ENCODE measurements at places on chromosomes 4 and X.
A peak's percentile ranks its signal among the peaks of the same experiment; 100 is the strongest.

GRCh38 chrX:16185725-16186136 lies 18.4 kb downstream of the MAGEB17 start:
- DNase-seq: no peak

DNA sequence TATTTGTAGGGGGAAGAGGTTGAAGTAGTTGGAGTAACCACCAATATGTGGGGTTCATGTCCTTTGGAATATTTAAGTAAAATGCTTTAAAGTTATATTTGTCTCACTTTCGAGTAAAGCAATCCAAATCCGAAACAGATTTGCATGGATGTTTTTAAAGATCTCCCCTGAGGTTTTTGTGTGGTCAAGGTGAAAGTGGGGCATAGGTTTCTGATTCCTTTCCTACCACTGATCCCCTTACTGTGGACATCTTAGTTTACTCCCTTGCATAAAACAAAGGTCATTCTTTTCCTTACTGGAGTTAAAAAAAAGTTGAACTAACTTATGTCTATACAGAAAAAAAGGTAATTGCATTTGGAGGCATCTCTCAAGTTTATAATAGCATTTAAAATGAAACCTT lies 71.9 kb upstream of the PHOX2B start:
- no peak for DNase-seq

DNA sequence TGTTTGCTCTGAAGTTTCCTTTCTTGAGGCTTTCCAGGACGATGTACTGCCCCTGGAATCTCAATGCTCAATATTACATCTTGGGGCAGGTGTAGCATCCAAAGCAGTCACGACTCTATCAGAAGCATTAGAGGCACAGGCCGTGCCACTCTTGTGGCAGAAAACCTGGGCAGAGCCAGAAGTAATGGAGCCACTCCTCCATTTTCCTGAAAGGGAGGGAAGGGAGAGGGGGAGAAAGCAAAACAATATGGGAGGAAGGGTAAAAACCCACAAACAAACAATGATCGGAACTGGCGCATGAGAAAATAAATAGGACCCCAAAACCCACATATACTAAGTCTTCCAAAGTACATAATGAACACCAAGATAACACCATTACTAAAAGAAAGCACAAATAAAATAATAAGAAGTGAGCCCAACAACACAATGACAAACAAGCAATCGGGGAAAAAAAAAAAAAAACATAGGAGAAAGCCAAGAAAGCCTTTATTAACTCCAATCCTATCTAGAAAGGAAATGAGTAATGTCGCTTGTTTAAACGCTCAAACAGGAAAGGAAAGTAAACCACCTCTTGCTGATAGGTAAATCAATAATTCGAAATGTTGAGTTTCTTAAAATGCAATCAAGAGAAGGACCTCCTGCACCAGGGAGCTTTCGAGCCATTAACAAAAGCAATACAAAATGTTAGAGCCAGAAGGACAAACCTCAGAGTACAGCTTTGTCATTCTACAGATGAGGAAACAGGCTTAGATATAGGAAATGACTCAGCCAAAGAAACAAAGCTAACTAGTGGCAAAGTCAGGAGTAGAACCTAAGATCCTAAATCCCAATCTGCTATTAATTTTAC lies 117.4 kb downstream of the ATRX start:
- DNase-seq: no peak

GRCh38 chrX:153407736-153408135 lies 3.5 kb upstream of the ZFP92 start:
- no peak for DNase-seq

GRCh38 chr4:537436-538264 lies 38.4 kb downstream of the TMEM271 start:
- DNase-seq: no peak

GRCh38 chrX:149461746-149462145 lies 43.4 kb downstream of the IDS start:
- DNase-seq: no peak

DNA sequence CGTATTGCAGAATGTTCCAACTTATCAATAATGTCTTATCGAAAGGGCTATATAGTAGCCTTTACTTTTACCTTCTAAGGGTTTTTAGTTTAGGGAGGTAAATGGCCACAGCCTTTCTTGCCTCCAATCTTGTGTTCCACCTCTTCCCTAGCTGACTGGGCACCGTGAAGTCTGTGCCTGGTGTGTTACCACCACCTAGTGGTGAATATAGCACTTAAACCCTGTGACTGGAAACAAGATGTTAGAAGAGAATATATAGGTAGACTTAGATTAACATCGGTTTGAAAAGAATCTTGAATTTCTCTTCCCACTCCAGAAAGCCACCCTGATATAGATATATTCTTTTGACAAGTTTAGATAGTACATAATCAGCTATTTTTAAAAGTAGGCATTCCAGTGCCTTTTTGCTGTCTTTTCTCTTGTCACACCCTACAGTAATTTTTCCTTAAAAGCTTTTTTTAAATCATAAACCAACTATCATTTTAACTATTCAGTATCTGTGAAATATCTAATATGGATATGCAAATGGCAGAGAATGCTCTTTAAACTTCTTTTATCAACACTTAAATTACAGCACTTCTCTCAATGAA lies 27.8 kb upstream of the ADH7 start:
- DNase-seq: peak; percentile 61

GRCh38 chr4:41795796-41796385 lies 47.4 kb upstream of the PHOX2B start:
- no peak for DNase-seq

DNA sequence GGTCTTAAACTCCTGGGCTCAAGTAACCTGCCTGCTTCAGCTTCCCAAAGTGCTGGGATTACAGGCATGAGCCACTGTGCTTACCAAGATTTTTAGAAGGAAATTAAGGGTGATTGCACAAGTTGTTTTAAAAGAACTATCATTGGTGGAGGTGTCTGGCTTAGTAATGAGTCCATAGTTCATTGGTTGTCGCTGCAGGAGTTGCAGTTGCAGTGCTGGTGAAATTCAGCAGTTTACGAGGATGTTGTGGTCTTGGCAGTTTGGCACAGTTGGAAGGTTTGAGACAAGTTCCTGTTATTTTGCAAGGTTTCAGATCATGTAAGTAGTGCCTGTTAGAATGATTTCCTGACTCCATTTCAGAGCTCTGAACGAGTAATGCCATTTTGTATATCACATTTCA lies 48.1 kb downstream of the RAB40AL start:
- DNase-seq: no peak

GRCh38 chrX:152641996-152642395 lies 4.3 kb downstream of the GABRQ start:
- DNase-seq: peak; percentile 36

DNA sequence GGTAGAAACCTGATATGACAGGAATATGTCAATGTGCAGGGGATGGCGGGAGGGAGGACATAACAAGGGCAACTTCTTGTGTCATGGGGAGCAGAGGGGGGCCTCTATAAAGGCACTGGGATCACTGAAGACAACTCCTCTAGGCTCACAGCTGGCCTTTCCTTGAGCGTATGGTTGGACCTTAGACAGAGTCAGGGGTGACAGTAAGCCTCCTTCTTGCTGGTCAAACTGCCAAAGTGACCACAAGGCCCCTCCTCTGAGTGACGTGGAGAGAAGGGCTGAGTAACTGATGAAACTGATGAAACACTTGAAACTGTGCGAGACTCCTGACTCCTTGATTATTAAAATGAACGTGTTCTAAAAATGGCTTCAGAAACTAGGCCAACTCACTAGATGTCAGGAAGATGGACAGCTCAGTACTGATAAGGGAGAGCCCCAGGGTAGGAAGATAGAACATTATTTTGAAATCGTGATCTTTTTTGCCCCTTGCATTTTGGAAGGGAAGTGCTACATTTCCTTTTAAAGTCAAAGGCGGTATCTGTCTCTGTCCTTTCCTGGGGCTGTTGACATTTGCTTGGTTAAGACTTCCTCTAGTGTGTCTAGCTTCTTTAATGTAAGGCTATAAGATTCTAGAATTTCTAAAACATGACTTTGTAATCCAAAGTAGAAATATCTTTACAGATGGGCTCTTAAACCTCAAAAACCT lies 1.6 kb downstream of the RAB33A start:
- DNase-seq: no peak

DNA sequence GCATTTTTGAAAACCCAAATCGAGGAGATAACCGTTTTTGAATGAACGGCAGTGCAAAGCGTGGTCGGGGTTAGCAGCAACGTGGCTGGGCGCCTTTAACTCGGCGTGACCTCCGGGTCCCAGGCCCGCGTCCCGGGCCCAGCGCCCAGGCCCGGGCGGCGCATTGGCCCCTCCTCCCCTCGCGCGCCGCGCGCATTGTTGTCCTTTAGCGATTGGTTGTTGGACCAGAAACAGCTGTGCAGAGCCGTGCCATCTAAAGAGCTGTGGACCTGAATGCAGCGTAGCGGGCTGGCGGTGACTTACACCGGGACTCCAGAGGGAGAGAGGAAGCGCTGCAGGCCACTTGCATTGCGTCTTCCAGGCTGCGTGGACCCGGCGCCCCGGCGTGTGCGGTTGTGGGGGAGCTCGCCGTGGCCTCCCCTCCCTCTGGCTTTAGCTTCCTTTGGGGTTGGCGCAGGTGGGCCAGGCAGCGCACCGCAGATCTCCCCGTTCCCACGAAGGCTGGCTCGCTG lies at the start of gene STOX2:
Gene STOX2, plus strand, starts transcription at position 227 of the 512 bp plus-strand sequence. CDS start 1,484 bp downstream, outside the sequence.
- DNase-seq: peak; percentile 12

GRCh38 chrX:144916785-144917184 lies 330.5 kb upstream of the SPANXN1 start:
- no peak for DNase-seq

DNA sequence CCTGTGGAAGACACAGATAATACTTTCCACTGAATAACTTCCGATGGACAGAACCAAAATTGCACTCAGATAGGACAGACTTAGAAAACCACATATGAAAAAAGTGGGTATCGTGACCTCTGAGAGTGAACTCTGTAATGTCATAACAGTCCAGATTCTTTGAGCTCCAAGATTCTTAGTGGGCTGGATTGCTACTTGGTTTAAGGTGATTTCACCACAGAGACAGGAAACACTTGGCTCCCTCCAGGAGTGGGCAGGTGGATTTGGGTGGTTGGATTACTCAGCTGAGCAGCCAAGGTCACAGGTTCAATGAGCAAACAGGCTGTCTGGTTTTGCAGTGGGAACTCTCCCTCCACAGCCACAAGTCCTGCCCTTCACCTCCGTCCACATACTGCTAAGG lies 126.0 kb downstream of the AFAP1 start:
- DNase-seq: no peak

GRCh38 chr4:77651820-77652219 lies 46.2 kb downstream of the CXCL13 start:
- DNase-seq: no peak

GRCh38 chr4:8594097-8595038 lies 1.8 kb downstream of the CPZ start:
- peak; percentile 71 for DNase-seq

GRCh38 chrX:38426785-38427184 lies 74.4 kb downstream of the OTC start:
- DNase-seq: peak; percentile 41

DNA sequence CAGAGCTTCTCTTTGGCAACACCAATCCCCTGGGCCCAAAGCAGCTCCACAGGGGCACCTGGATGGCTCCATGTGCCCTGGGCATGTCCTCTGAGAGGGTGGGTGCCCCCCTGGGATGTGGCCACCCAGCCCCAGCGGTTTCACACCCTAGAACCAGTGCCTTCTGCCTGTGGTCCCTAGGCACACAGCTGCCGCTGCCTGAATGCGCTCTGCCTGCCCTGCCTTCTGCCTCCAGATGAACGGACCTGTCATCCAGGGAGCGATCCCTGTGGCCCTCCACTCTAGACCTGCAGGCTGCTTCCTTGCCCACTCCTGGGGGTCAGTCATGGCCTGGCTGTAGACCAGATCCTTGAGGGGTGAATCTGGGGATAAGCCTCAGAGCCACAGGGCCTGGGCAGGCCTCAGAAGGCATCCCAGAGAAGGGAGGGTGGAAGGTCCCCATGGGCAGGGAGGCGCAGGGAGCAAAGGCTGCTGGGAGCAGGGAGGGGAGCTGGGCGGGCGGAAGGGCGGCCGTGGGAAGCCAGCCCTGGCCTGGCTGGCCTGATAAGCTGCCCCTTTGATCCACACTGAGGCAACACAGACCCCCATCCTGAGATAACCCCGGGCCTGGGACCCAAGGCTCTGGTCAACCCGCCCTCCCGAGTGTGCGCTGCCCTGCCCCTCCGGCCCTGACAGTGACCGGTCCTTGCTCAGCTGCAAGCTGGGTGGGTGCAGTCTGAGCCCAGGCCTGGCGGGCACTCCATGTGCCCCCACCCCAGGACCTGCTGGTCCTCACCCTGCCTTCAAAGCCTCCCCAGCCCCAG lies 8.1 kb upstream of the FGFR3 start:
- DNase-seq: no peak

DNA sequence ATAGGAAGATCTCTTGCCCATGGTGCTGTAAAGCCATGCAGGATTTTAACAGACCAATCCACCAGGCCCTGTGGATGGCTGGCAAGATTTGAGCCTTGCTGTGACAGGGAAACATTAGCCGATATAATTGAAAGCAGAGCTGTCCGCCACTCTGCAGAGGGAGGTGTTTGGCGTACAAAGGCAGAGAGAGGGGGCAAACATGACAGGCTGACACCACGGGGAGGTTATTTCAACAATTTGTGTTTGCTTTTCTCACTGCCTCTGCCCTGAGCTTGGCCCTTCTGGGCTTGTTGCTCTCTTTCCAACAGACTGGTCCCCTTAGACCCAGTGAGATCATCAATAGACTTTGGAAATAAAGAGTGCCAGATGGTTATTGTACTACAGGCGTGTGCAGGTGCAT lies 59.4 kb downstream of the CLNK start:
- peak; percentile 96 for DNase-seq

DNA sequence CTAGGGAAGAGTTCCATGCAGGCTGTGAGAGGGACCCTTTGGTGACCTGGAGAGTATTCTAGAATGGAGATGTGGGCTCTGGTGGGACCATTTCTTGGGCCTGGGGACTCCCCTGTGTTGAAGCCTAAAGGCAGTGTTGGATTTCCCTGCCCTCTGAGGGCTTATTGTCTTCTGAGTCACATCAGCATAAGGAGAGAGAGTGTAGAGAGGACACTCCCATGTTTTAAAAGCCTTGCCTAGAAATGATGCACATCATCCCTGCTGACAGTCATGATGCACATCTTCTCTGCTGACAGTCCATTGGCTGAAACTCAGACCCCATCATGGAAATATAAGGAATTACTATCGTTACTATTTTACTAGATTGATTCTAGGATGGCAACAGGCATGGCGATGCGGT lies 51.9 kb downstream of the FAM114A1 start:
- no peak for DNase-seq

DNA sequence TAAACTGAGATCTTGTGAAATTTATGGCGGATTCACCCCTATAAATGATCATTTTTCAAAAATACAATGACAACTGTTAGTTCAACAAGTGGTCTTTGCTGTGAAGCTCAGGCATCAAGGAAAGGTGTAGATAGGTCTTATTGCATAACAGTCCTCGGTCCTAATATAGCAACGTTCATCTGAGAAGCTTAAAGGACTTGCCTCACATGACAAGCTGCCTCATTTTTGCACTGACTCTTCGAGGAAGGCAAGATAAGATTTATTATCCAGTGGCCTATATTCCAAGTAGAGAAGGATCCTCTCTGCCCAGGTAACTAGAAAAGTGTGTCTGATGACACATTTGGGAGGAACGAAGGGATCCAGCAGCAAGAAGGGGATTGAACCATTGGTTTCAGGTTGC lies 13.6 kb upstream of the DDX3X start:
- DNase-seq: no peak
